Neuronal stem cell (in vitro differentiated cells): ENCODE measurements at places on chromosomes 13 and 19.
A peak's percentile ranks its signal among the peaks of the same experiment; 100 is the strongest.

DNA sequence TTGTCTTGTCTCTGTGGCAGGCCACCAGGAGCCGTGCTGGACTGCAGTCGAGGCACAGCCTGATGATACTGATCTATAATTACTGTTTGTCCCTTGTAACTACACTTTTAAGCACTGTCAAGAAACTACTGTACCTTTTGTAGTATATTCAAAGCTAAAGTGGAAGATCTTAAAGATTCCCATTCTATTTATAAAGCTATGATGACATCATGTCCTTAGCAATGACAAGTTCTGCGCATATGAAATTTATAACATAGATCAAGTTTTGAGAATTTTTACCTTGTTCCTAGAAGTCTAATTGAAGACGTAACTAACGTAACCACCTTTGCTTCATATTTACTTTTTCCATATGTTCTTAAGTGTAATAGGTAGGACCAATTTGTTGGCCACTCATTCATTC is 56.8 kb upstream of the LATS2 start:
- no peaks in the 10 kb centered on the region for H3K27me3 ChIP-seq
- no peak for DNase-seq
- H3K27ac ChIP-seq, result no peak overlapping the region
- peaks cover 5% of the 10 kb centered on the region for H3K4me1 ChIP-seq
- no peaks in the 10 kb centered on the region for H3K36me3 ChIP-seq

- DNase-seq, result no peak
- H3K4me1 ChIP-seq, result peaks cover 3% of the 10 kb centered on the region
- no peaks in the 10 kb centered on the region for H3K27me3 ChIP-seq
- no peak overlapping the region for H3K4me3 ChIP-seq
- no peaks in the 10 kb centered on the region for H3K36me3 ChIP-seq
- H3K27ac ChIP-seq, result no peak overlapping the region
These were observed 164.9 kb downstream of the UFM1 start for GRCh38 chr13:38514575-38514974.

- H3K4me1 ChIP-seq, result peaks cover 8% of the 10 kb centered on the region
- H3K27ac ChIP-seq, result no peak overlapping the region
- DNase-seq, result no peak
- H3K36me3 ChIP-seq, result peaks cover 29% of the 10 kb centered on the region
- H3K4me3 ChIP-seq, result peak overlapping the region; percentile 83
These were observed 332 bp downstream of the IRGQ start for GRCh38 chr19:43595605-43595998.

GRCh38 chr19:47438793-47439220 is 19.5 kb upstream of the MEIS3 start:
- H3K36me3 ChIP-seq, result no peaks in the 10 kb centered on the region
- H3K4me3 ChIP-seq, result no peak overlapping the region
- no peak for DNase-seq
- H3K27me3 ChIP-seq, result peaks cover 10% of the 10 kb centered on the region

DNA sequence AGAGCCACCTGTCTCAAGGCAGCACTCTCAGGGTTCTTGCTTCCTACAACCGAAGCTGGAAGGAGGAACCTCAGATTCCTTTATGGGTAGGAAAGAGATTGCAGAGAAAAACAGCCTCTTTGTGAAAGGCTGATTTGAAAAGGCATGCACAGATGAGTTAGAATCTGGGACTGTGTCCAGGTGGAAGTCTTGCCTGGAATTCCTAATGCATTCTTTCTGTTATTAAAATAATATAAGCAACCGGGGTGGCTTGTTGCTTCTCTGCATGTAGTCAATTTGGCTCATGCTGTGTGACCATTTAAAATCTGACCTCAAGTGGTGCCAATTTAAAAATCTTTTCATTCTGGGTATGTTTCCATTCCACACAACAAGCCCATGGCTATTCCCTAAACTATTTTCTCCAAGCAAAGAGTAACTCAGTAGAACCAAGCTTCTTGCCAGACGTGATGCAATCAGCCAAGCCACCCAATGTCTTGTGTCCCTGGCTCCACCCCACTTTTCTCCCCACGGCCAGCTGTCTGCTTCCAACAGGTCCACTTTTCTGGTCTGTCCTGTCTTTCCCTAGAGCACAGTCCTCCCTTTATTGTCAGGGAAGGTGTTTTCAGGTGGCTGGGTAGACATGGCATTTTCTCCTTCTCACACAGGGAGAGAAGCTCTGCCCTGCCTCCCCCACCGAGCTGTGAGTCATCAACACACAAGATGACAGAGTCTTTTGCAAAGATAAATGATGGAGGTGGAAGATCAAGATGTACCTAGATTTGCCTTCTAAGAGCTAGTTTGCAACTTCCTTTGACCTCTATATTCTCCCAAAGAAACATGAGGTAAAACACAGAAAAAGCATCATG is 394.3 kb downstream of the FOXO1 start:
- no peaks in the 10 kb centered on the region for H3K27me3 ChIP-seq
- H3K36me3 ChIP-seq, result no peaks in the 10 kb centered on the region
- H3K4me1 ChIP-seq, result no peaks in the 10 kb centered on the region
- H3K27ac ChIP-seq, result no peak overlapping the region
- no peak for DNase-seq

GRCh38 chr19:34126966-34127365 is 45.3 kb upstream of the LSM14A start:
- no peak overlapping the region for H3K27ac ChIP-seq
- no peaks in the 10 kb centered on the region for H3K4me1 ChIP-seq
- H3K27me3 ChIP-seq, result no peaks in the 10 kb centered on the region
- no peak overlapping the region for H3K4me3 ChIP-seq
- no peak for DNase-seq

DNA sequence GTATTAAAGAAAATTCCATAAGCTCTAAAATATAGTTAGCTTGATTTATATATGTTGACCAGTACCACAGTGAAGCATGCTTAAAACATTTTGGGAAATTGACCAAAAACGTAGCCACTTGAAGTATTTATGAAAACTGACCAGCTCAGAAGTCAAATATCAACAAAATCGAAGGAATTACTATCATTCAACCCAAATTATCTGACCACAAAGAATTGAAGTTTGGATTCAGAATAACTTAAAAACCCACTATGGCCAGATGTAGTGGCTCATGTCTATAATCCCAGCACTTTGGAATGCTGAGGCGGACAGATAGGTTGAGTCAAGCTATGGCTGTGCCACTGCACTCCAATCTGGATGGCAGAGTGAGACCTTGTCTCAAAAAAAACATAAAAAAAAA is 31.9 kb downstream of the GPALPP1 start:
- no peaks in the 10 kb centered on the region for H3K4me1 ChIP-seq
- peaks cover 88% of the 10 kb centered on the region for H3K36me3 ChIP-seq
- DNase-seq, result no peak
- H3K27ac ChIP-seq, result no peak overlapping the region
- H3K27me3 ChIP-seq, result no peaks in the 10 kb centered on the region
- no peak overlapping the region for H3K4me3 ChIP-seq

DNA sequence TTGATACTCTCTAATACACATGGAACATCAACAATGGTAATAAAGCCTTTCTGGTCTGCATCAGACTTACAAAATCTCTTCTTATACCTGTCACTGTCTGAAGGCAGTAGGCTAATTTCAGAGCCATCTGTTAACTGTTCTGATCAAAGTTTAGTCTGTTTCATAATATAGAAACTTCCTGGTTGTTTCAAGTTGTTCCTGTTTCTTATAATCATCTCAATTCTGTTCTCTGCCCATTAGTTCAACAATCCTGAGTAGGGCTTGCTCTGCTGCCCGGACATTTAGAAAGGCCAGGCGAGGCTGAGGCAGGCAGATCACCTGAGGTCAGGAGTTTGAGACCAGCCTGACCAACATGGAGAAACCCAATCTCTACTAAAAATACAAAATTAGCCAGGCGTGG is 5.4 kb upstream of the ZSCAN5A start:
- H3K27ac ChIP-seq, result no peak overlapping the region
- H3K36me3 ChIP-seq, result no peaks in the 10 kb centered on the region
- H3K27me3 ChIP-seq, result no peaks in the 10 kb centered on the region
- DNase-seq, result no peak
- H3K4me3 ChIP-seq, result no peak overlapping the region

GRCh38 chr19:34241513-34242337 is 12.6 kb upstream of the GARRE1 start:
- H3K36me3 ChIP-seq, result peaks cover 6% of the 10 kb centered on the region
- no peaks in the 10 kb centered on the region for H3K4me1 ChIP-seq
- no peak for DNase-seq
- no peak overlapping the region for H3K27ac ChIP-seq
- H3K4me3 ChIP-seq, result no peak overlapping the region

DNA sequence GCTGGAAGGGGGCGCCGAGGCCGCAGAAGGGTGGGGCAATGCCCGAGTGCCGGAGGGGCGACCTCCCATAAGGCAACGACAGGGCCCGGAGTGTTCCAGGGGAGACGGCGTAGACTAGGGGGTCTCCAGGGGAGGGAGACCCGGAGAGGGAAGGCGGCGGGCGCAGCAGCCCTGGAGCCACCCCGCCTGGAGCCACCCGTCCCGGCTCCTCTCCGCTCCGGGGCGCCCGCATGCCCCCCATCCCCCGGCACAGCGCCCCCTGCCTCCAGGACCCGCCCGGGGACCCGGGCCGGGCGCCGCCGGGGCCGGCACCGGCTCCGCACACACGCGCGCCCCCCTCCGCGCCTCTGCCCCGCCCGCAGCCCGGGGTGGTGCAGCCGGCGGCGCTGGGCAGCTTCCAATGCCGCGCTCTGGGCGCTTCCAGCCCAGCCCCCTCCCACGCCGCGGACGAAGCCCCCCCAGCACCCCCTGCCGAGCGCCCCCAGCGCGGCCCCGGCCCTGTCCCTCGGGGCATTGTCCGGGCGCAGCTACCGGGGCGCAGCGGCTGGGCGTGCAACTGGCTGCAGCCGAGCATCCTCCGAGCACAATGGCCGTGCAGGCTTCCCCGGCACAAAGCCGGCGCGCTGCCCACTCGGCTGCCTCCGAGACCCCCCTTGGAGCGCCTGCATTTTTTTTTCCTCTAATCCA is 519 bp downstream of the PTPRS start:
- peaks cover 23% of the 10 kb centered on the region for H3K4me1 ChIP-seq
- H3K36me3 ChIP-seq, result peaks cover 5% of the 10 kb centered on the region
- H3K27me3 ChIP-seq, result peaks cover 5% of the 10 kb centered on the region
- peak overlapping the region; percentile 97 for H3K4me3 ChIP-seq
- peak overlapping the region; percentile 90 for H3K27ac ChIP-seq

DNA sequence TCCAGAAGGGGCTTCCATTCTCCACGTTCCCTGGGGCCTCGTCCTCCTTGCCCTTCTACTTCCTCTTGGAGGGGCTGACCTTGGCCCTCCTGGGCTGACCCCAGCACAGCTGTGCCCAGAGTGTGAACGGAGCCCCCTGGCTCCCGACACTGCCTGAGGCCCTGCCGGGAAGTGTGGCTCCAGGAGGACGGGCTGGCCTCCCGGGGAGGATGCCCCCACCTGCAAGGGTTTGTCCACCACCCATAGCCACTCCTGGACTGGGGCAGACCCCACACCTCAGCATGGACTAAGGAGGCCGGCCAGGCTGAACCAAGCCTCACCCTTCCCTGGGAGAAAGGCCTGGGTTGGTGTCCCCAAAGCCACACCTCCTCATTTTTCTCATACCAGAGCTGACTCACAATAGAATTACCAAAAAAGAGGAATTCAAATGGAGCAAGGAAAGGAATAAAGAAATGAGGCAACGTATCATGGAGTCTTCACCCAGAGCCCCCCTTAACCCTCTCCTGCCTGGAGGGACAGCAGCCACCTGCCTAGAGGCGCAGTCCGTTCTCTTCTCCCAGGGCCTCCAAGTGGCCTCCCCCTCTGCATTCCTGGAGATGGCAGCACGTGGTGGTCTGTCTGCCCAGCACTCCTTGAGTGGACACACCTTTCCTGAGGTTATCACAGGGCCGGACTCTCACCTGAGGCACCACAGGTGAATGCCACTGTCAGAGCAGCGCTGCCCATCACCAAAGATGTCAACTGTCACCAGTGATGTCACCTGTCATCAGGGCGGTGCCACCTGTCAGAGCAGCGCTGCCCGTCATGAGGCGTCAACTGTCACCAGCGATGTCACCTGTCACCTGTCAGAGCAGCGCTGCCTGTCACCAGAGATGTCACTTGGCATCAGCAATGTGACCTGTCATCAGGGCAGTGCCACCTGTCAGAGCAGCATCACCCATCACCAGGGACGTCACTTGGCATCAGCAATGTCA is 3.1 kb upstream of the C13orf46 start:
- no peak for DNase-seq
- H3K4me1 ChIP-seq, result peaks cover 11% of the 10 kb centered on the region
- H3K27ac ChIP-seq, result no peak overlapping the region
- H3K4me3 ChIP-seq, result no peak overlapping the region

DNA sequence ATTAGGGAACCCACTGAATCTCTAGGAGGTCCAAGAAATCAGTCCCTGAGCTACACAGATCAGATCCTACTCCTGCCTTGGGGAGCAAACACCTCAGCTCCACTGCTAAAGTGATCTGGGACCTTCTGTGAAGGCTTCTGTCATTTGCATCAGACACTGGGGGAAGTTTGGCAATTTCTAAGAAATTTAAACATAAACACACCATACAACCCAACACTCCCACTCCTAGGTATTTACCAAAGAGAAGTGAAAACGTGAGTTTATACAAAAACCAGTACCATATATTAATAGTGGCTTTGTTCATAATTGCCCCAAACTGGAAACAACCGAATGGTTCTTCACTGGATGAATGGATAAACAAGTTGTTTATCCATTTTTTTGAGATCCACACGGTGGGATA is 7.3 kb upstream of the TYROBP start:
- no peaks in the 10 kb centered on the region for H3K36me3 ChIP-seq
- no peaks in the 10 kb centered on the region for H3K4me1 ChIP-seq
- no peaks in the 10 kb centered on the region for H3K27me3 ChIP-seq

DNA sequence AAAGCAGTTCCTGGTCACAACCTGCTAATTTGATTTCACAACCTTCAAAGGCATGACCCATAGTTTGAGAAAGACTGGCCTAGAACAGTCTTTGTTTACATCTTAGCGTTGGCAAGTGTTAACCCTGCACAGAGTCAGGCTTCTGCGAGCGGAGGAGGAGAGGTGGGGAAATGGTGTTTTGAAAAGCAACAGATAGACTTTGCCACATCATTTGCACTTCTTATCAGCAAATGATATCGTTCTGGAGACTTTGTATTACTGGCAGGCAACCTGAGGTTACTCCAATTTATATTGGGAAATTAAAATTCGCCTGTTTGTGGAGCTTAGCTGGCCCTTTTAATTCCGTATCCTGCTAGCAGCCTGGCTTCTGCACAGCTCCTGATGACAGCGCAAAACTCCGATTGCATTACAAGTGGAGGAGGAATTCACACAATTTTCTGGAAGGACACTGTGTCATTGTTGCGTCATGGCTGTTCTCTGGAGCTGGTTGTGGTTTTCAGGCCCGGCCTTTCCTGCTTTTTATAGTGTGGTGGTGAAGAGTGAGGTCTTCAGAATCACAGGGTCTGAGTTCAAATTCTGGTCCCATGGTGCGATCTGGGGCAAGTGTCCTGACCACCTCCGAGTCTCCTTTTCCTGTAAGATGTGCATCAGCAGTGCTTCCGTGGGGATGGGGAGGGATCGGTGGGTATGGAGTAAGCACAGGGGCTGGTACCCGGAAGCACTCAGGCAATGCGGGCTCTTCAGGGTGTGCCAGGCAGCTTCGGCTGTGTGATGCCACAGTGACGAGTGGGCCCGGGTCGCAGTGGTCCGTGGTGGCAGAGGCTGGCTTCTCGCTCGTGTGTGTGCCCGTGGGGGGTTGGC is 49.1 kb upstream of the EHD2 start:
- peaks cover 11% of the 10 kb centered on the region for H3K4me1 ChIP-seq
- H3K27ac ChIP-seq, result no peak overlapping the region
- DNase-seq, result no peak
